Calu3 (cell line): ENCODE measurements at places on chromosomes 1 and 21.
A peak's percentile ranks its signal among the peaks of the same experiment; 100 is the strongest.

GRCh38 chr1:26417111-26417759, 6.6 kb downstream of the LIN28A start:
- DNase-seq: peak; percentile 78

GRCh38 chr1:68201546-68202238, 30.6 kb downstream of the WLS start:
- no peak for DNase-seq

- no peak for DNase-seq
Observed at GRCh38 chr1:224770336-224770693, 154.2 kb downstream of the CNIH3 start.

- DNase-seq: no peak
Observed at GRCh38 chr1:51044834-51045233, 57.2 kb upstream of the C1orf185 start.

GRCh38 chr1:242449661-242450060, 74.8 kb downstream of the PLD5 start:
- DNase-seq: no peak

DNA sequence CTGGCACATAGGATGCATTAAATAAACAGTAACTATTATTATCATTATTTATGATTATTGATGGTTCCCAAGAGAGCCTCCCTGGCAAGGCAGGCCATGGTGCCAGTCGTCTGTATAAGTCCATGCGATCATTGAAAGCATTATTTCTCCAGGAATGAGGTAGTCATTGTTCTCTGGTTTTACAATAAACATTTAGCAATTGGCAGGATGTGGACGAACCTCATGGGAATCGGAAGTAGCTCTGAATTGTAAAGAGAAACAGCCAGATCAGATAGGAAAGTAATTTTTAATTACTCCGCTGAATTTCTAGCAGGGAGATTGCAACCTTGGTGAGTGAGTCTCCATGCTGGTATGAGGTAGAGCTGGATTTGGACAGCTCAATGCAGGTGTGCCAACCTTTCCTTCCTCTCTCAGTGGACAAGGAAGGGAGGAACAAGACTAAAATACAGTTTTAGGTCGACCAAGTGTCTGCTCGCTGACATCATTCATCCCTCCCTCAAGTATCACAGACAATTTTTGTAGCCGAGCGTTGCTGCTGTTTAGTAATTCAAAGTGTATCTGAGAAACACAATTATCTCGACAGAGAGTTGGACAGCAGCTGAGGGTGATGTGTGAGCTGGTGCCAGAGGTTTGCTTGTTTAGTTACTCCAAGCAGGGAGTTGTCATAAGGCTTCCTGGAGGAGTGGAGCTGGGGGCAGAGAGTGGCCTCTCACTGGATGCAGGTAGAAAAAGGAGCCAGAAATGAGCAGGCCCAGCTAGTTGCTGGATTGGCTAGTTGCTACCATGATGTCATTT, 250.8 kb downstream of the KCNJ6 start:
- DNase-seq: no peak

- no peak for DNase-seq
Observed at GRCh38 chr1:53110370-53111072, 31.9 kb downstream of the SLC1A7 start.

- DNase-seq: no peak
Observed at GRCh38 chr21:33998809-33999208, 74.6 kb upstream of the MRPS6 start.

DNA sequence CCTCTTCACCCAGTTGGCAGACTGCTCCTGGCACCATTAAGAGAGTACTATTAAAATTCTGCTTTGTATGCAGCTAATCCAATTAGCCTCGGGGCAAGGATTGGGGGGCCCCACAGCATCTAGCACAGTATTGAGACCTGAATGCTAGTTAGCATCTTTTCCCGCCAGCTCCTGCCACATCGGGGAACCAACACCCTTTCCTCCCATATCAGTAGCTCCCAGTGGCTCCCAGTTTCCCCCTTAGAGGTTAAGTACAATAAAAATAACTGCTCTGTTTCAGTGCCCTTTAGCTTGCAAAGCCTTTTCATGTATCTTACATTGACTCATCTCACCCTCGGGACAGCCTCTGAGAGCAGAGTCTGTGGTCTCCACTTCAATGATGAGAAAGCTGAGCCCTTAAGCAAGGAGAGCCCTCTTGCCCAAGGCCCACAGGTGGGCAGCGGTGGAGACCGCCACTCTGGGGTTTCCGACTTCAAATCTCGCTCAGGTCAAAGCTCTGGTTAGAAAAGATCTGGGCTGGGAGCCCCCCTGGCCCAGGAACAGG, 4.2 kb upstream of the PMVK start:
- DNase-seq: no peak

GRCh38 chr1:211356723-211357407, 30.2 kb downstream of the TRAF5 start:
- DNase-seq: no peak

- no peak for DNase-seq
Observed at GRCh38 chr1:115156826-115157468, 67.6 kb upstream of the TSPAN2 start.

- DNase-seq: no peak
Observed at GRCh38 chr1:167425482-167425881, 92.8 kb downstream of the CD247 start.

GRCh38 chr1:154344977-154345837, 19.9 kb downstream of the ATP8B2 start:
- DNase-seq: peak; percentile 36

GRCh38 chr1:235093696-235094592, 34.7 kb downstream of the TOMM20 start:
- DNase-seq: peak; percentile 87

DNA sequence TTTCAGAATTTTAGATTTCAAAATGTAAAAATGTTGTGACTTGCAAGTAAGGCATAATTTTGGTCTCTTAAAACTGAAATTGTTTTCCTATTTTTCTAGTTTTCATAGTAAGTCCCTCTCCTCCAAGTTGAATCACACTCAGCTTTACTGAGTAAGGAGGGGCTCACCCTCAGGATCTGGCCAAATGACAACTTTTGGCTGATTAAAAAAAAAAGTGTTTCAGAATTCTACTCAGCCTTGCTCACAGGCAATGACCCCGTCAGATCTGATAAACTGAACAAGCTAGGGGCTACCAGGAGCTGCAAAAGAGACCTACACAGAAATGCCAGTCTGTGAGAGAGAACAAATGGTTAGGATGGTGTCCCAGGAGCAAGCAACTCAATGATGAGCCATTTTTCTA, 159.8 kb downstream of the PBX1 start:
- DNase-seq: no peak

- no peak for DNase-seq
Observed at GRCh38 chr1:174884038-174884437, 115.7 kb upstream of the CACYBP start.

GRCh38 chr1:183806125-183806524, 1.2 kb downstream of the RGL1 start:
- no peak for DNase-seq

DNA sequence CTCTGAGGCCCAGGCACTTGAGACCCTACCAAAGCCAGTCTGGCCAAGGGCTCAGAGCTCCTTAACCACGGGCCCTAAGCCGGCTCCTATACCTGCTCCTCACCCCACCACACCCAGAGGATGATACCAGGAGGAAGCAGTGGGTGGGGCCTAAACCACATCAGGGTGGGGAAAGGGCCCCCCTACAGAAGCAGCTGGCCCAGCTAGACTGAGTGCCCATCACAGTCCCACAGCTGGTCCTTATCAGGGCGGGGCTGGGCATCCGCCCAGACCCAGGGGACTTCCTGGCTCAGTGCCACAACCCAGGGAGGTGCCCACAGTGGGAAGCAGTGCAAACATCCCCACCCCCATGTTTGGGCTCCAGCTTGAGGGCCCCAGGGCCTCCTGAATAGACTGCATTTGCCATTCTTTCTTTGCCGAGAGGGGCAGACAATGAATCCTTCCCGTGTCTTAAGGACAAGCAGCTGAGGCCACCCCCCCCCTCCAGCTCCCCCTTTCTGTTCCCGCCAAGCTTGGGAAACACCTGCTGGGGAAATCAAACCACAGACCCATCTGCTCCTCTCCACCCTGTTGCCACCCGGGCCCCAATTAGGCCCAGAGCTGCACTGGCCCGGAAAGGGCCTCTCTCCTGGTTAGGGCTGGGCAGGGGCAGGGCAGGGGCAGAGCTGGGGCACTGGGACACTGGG, 6.2 kb downstream of the E2F2 start:
- no peak for DNase-seq

- peak; percentile 63 for DNase-seq
Observed at GRCh38 chr1:37793773-37794371, at the start of gene MANEAL. TSS of gene MANEAL (plus strand) at chr1:37793847. CDS start at chr1:37794183, 336 bp downstream.

DNA sequence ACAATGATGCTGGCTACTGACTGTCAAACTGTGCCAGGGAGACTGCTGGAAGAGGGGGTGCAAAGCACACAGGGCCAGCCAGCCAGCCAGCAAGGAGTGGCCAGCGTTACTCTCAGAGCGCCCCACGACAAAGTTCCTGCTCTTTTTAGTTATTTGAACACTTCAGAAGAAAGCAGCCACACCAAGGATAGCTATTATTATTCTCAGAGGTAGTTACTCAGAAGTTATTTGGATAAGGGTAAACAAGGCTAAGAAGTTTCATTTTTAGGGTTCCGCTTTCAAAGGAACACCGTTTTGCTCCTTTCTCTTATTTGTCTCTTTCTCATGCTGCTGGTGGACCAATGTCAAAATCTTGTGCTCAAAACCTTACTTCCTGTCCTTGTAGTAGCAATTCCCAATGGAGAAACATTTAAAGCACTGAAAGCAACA, 59.9 kb downstream of the VANGL2 start:
- no peak for DNase-seq

- DNase-seq: no peak
Observed at GRCh38 chr1:188689542-188689941, 1788.1 kb downstream of the BRINP3 start.

DNA sequence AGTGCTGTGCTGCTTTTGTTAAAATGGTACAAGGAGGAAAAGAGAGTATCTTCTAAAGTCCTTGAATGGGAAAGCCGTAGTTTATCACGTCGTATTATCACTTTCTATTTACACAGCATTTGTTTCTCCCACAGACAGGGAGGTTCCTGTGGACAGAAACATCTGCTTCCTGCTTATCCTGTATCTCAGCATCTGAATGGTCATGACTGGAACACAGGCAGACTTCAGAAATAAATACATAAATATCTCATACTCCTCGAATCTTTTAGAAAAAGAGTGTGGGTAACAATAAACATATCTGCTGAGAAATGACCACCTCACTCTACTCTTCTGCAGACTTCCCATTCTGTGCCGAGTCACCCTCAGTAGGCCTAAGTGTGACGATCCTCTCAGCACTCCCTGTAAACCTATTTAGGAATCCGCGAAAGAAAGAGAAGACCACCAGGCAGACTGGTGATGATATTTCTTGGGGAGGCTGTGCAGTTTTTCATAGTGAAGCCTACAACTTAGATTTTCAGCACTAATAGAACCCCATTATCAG, 393.5 kb downstream of the SMYD3 start:
- DNase-seq: no peak

GRCh38 chr1:53328541-53329499, 950 bp upstream of the LRP8 start:
- DNase-seq: no peak

DNA sequence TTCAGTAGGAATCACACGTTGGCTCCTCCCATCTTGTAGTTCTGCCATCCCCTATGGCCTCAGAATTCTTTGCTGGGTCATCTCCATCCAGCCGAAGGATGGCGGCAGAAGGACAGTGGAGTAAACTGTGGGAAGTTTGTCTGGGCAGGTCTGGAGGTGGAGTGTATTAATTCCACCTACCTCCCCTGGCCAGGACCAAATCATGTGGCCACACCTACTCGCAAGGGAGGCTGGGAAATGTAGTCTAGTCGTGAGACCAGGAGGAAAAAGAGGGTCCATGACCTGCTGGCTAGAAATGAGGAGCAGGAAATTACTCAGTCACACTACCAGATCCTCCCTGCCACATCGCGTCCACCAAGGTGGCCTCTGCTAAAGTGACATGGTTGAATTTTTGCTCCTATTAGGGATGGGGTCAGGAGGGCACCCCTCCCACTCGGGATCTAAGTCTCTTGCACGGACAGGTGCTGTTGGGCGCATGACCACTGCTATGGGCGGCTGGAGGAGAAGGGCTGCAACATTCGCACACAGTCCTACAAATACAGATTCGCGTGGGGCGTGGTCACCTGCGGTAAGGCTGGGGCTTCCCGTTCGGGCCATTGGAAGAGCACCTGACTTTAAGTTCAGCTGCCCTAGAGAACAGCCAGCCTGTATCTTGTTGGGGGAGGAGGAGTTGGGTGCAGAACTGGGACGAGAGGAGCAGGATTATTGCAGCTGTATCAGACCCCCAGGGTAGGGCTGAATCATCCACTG, 19.5 kb downstream of the PLA2G5 start:
- no peak for DNase-seq

- no peak for DNase-seq
Observed at GRCh38 chr1:98264727-98265126, 343.9 kb upstream of the DPYD start.

DNA sequence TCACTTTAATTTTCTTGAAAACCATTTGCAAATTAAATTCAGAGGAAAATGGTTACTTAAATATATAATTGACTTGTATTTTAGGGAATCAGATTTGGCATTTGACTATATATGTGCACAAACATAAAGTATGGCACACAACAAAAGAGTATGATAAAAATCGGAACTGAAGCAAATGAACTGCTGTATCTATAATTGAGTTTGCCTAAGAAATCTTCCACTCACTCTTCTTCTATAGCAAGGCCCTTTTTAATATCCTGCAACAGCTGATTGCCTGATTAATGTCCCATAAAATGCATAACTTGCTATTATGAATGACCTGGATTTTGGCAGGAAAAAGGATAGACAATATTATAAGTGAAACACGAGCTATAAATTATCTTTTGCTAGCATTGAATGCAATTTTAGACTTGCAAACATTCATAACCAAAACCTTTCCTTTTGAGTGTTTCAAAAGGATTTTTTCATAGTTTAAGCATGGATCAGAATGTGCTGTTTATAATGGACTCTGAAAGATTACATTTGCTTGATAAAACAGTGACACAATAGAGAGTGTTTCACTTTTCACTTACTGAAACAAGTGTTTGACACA, 2204.3 kb downstream of the MRPL39 start:
- no peak for DNase-seq

DNA sequence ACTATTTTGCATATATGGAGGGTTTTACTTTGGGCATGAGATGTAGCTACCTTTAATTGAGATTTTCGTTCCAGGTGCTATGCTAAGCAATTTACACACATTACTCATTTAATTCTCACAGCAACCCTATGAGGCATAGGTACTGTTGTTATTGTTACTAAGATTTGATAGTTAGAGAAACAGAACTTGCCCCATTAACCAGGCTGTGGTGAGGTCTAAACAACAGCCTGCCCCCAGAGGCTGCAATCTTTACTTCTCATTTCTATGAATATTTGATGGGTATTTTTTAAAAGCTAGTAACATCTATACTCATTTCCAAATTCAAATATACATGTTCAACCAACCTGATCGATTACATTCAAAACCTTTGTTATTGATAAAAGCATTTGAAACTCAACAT, 155.6 kb downstream of the GALNT2 start:
- DNase-seq: no peak
